SHP77 treated with DMSO at 0.1 percent for 48 hours (cell line): ENCODE measurements at places on chromosomes 2 and 18.

GRCh38 chr2:6381326-6381725, 484.4 kb downstream of the CMPK2 start:
- no peak for DNase-seq

- DNase-seq: no peak
These were observed 124.1 kb upstream of the FIGN start for GRCh38 chr2:163859951-163860350.

DNA sequence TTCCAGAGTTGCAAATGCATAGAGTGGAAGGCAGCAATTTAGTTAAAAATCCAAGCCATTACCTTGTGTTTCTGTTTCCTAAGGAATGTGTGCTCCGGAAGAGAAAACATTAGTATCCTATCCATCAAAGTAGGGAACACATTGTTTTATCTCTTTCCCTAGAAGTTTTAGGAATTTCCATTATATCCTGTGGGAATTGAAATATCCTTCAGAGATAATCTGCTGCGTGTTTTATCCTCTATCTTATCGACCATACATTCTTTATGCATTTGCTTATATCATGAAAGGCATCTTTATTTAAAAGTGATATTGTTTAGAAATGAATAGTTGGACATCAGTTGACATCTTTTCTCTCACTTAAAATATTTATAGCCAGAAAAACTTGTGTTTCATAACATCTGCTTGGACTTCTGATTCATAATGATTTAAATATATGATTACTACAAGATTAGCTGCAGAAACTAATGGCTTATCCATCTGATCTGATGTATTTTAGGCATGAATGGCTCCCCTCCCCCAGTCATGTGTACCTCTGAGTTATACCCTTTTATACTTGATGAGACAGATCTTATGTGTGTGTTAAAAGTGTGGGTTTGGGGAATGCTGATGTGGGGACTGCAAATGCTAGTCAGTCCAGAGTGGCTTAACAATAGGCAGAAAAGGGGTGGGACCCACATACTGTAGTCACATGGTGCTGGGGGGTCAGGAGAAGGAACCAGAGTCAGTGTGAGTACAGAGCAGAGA, 136.2 kb upstream of the ARHGAP28 start:
- no peak for DNase-seq

DNA sequence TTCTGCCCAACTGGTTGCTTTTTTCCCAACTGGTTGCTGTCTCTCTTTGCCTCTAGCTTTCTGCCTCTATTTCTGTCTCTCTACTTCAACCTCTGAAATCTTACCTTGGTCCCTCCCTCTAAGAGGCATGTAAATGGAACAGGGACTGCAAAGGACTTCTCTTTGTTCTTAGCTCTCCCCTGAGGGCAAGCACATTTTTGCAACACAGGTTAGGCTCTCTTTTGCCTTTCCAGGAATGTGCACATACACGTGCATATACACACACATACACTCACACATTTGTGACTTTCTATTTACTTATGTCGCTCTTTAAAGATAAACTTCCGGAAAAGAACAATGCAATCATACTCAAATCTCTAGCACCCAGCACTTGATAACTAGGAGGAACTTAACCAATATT, 262.6 kb upstream of the DDX18 start:
- no peak for DNase-seq

GRCh38 chr2:17640406-17640805, 99.9 kb downstream of the VSNL1 start:
- DNase-seq: no peak

GRCh38 chr2:55530539-55531081, 11.1 kb downstream of the CFAP36 start:
- no peak for DNase-seq

- DNase-seq: no peak
These were observed 119.0 kb upstream of the SLC38A11 start for GRCh38 chr2:165074323-165074722.

DNA sequence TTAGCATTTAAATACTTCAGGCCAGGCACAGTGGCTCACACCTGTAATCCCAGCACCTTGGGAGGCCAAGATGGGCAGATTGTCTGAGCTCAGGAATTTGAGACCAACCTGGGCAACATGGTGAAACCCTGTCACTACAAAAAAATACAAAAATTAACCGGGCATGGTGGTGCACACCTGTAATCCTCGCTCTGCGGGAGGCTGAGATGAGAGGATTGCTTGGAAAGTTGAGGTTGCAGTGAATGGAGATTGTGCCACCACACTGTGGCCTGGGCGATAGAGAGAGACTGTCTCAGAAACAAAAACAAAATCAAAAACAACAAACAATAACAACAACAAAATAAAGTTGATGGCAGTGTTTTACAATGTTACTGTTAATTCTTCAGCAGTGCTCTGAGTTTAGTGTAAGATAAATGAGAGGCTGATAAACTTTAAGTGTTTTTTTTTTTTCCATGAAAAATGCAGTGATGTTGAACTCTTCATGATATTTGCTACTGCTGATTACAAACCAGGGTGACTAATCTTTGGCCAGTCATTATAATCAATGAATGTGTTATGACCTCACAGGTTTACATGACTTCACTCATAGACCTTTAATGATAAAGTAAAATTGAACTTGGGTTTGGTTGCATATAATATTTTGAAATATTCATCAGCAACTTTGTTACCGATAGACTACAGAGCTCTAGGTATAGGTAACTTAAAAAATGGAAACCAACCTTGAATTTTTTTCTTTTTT, 2.5 kb downstream of the ITGAV start:
- DNase-seq: no peak
